Astrocyte (in vitro differentiated cells and primary cell): ENCODE measurements at places on chromosomes 7 and 10. TPM values are rescaled to one million over a fixed set of nuclear protein-coding genes. Genes with fewer than 3 reads are reported as not detected.

Gene TSPAN15
- total RNA-seq: 8.7 and 9.4 TPM in 2 replicates

Gene LZTS2
- 69.9 and 73.9 TPM in 2 replicates for total RNA-seq

DNA sequence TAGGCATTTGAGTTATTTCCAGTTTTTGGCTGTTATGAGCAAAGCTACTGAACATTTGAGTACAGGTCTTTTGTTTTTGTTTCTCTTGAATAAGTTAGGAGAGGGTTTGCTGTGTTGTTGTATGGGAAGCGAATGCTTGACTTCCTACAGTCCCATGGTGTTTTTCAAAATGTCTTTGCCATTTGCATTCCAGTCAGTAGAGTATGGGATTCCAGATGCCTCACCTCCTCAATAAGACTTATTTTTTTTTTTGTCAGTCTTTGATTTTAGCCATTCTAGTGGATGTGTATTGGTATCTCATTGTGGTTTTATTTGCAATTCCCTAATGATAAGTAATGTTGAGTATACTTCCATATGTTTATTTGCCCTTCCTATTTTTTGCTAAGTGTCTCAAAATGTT lies 19.4 kb downstream of the CDK13 start:
- no peak for DNase-seq

GRCh38 chr7:30671793-30672465 lies 10.3 kb downstream of the CRHR2 start:
- DNase-seq: peak; percentile 62

Gene BPGM
- 37.3 and 37.4 TPM in 2 replicates for total RNA-seq

GRCh38 chr7:131302876-131303707 lies 24.6 kb upstream of the MKLN1 start:
- DNase-seq: no peak

DNA sequence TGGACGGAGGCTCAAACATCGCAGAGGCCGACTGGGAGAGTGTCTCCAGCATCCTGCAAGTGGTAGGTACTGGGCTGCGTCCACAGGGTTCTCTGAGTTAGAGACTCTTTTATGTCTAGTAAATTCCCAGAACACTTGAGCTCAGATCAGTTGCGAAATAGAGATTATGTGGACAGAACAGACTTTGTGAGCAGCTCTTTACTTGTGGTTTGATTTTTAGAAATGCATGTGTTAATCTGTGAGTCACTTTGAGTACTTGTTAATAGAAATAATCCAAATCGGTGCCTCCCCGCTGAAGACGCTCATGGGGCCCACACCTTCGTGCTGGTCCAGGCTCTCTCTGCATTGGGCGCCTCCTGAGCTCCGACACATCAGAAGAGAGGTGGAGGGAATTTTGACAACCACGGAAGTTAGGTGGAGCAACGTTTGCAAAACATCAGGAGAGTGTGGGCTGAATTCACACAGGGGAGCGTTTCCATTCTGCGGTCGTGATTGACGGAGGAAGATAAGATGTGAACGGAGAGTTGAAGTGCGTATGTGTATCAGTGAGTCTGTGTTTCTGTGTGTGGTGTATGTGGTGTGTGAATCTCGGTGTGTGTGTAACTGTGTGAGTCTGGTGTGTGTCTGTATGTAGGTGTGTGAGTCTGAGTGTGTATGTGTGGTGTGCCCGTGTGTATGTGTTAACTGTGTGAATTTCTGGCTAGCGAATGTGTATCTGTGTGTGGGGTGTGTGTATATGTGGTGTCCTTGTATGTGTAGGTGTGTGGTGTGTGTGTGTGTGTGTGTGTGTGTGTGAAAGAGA lies 32.1 kb downstream of the PFKP start:
- peak; percentile 81 for DNase-seq

- peak; percentile 54 for DNase-seq
These were observed 689.8 kb downstream of the INHBA start for GRCh38 chr7:41013117-41013516.

Gene CPN1
- not detected in 2 replicates for total RNA-seq

GRCh38 chr7:139660317-139661042 lies 117.3 kb downstream of the HIPK2 start:
- DNase-seq: peak; percentile 56

- no peak for DNase-seq
These were observed 1.8 kb upstream of the PFKFB3 start for GRCh38 chr10:6200734-6201515.

DNA sequence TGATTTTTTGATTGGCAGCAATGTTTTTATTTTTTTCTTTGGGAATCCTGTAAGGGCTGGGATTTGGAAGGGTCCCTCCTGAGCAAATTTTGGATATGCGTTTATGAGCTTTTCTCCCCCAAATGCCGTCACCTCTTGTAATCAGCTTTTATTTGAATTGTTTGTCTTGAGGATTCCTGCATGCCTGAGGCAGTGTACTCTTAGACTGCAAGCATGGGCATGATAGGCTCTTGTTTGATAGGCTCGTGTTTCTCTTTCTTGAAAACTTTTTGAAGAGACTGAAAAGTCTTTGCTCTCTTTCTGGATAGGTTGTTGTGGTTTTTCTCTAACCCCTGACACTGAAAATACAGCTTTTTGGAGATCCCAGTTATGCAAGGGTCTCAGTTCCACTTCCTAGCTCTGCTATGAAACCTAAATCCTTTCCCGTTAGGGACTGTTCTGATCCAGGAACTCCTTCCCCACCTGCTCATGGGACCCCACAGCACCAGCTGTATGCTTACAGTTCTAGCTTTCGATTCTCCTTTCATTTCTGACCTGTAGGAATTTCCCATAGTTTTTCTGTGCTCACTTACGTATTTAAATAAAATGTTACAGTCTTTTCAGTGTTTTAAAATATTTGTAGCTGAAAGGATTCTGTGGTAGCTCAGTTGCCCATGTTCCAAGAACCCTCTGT lies 17.2 kb downstream of the TSPAN13 start:
- no peak for DNase-seq

DNA sequence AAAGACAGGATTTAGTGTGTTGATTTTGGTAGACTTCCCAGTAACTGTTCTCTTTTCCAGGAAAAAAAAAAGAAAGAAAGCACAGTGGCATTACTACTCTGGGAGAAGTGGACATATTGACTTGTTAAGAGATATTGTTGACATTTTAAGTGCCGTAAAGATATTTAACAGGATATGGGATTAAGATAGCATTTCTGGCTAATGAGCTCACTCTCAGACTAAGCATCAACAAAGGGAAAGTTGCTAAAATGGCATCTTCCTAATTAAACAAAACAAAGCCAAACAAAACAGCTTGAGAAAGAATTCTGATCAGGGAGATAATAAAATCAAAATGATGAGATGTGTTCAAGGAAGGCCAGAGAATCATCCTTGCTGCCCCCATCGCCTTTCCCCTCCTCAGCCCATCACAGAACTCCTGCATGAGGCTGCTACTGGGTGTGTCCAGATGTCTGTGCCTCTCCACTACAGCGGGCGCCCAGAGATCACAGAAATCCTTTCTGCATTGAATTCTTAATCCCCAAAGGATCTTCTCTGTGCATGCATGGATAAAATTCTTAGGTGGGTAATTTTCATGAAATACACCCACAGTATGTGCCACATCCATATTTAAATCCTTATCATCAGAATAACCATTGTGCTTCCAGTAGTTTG lies 270.5 kb downstream of the POU6F2 start:
- no peak for DNase-seq

DNA sequence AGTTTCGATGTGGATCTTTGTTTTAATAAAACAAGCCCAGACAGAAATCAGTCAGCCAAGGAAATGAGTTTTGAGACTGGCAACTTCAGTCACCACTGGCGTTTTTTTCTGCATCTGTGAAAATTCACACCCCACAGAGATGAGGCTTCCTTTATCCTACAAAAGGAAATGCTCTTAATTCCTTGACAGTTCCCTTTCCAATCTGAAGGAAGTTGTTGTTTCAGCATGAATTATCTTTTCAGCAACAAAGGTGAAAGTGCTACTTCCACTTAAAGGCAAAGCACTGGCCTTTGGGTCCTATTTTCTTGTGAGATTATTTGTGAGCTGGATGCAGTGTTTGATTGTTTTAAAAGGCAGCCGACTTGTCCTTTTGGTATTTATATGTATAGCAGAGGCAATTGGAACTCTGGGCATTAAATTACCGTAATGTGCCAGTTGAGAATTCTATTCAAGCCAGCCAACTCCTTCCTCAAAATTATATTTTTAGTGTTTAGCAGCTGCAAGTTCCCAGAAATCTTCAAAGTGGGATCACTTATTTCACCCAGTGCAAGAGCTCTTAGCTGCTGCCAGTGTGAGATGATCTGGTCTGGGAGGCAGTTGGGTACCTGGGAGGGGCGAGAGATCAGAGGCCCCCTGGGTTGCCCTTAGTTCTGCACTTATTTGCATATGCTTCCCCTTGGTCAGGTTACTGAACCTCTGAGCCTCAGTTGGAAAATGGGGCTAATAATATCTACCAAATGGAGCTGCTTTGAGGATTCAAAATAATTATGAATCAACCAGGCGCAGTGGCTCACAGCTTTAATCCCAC lies 427.1 kb downstream of the GALNT17 start:
- DNase-seq: no peak

Gene GBX1
- not detected in 2 replicates for total RNA-seq

DNA sequence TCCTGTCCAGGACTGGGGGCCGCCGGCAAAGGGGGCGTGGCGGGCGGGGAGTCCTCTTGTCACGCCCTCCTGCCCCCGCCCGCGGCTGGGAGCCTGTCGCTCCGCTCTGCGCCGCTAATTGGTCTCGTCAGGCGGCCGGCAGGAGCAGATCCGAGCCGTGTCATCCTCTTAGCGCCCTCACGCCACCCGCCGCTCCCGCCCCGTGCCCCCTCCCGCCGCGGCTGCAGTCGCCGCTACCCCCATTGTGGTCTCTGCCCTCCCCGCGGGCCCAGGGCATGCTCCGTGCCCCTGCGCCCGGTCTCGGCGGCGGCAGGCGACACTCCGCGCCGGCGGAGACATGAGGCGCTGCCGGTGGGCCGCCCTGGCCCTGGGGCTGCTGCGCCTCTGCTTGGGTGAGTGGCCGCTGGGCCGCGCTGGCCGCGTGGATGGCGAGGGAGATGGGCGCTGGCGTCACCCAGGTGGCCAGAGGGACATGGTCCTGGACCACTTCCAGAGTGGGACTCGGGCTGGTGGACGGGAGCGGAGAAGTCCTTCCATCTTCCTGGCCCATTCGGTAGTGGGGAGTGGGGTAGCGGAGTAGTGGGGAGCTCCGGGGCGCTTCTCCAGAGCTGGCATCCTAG lies at the start of gene CDHR1:
TSS of gene CDHR1 (plus strand) at position 114 of the 620 bp plus-strand sequence. CDS start at position 338, 224 bp downstream.
- DNase-seq: no peak
